Cardiac muscle cell (in vitro differentiated cells and primary cell): ENCODE measurements at places on chromosomes 4 and X. TPM values are rescaled to one million over a fixed set of nuclear protein-coding genes. Genes with fewer than 3 reads are reported as not detected.

DNA sequence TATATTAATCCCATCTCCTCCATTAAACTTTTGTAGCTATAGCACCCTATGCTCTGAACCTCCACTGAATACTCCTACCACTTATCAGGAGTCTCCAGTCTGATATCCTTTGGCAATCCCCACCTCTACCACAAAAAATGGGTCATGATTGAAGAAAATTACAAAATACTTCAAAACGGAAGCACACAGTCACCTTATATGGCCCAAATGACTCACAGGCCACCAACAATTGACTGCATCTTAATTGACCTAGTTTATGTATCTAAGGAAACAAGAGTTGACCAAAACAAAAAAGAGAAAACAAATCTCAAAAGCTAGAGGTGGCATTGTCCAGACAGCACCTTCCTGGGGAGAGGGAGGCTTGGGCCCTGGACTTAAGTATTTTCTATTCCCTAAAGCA lies 120.0 kb upstream of the DIAPH2 start:
- no peak overlapping the region for H3K27ac ChIP-seq
- DNase-seq: no peak
- no peaks in the 10 kb centered on the region for H3K4me1 ChIP-seq
- H3K4me3 ChIP-seq: no peak overlapping the region
- H3K36me3 ChIP-seq: no peaks in the 10 kb centered on the region

Gene TMSB15B
- total RNA-seq: 5.0 and 10.2 TPM in 2 replicates

Gene MAGEC2
- not detected in 2 replicates for total RNA-seq

DNA sequence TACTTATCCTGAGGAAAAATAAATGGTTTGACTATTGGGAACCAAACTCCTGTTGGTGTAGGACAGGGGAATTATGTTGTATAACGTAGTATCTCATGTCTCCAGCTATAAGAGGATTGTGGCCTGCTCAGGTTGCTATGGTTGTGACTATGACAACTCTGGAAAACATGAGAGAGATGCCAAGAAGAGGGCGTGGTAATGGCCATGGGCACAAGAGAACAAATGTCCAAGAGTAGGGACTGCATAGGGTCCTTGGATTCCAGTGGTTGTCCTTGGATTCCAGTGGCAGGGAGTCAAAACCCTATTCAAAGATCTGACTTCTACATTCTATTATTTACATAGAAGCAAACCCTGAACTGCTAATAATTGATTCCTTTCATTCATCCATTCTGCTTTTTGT lies 6.8 kb upstream of the MOB1B start:
- peak overlapping the region; percentile 98 for H3K27ac ChIP-seq
- no peak overlapping the region for H3K4me3 ChIP-seq
- H3K36me3 ChIP-seq: no peaks in the 10 kb centered on the region
- no peaks in the 10 kb centered on the region for H3K27me3 ChIP-seq
